Suppressor macrophage treated with lipopolysaccharide for 1 hour (primary cell): ENCODE measurements at places on chromosomes 11 and 22.
A peak's percentile ranks its signal among the peaks of the same experiment; 100 is the strongest.

GRCh38 chr22:40363059-40363458 lies 7.3 kb upstream of the SGSM3 start:
- DNase-seq: no peak

- peak; percentile 45 for DNase-seq
Observed at GRCh38 chr11:69636512-69637197, 4.3 kb upstream of the CCND1 start.

DNA sequence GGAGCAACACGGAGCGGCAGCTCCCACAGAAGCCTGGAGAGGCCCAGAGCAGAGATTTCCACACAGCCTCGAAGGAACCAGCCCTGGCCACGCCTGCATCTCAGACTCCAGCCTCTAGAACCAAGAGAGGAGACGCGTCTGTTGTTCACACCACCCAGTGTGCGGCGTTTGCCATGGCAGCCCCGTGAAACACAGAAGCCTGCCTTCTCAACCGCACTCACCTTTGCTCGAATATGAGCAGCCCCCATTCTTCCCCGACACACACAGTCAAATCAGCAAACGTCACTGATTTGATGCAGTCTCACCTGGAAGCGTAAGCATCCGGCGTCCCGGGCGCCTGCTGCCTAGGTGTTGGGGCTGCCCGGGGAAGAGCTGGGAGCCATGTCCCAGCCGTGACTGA lies 14.2 kb upstream of the TALDO1 start:
- DNase-seq: no peak

DNA sequence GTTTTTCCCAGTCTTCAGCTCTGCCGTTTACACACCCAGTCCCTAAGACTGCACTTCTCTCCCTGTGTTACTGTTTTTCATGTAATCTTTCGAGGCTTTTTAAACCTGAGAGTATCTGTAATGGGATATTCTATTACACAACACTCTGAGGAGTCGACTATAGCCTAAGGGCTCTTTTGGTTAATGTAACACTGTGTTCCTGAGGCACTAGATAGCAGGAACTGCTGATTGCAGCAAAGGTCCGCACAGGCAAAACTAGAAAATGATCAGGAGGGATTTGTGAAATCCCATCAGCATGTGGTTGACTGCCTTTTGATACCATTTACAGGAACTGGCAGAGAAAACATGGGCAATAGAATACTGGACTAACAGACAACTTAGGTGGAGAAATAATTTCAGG lies 512.3 kb upstream of the RAG2 start:
- no peak for DNase-seq

- DNase-seq: no peak
Observed at GRCh38 chr11:68934666-68935065, 31.0 kb downstream of the IGHMBP2 start.

DNA sequence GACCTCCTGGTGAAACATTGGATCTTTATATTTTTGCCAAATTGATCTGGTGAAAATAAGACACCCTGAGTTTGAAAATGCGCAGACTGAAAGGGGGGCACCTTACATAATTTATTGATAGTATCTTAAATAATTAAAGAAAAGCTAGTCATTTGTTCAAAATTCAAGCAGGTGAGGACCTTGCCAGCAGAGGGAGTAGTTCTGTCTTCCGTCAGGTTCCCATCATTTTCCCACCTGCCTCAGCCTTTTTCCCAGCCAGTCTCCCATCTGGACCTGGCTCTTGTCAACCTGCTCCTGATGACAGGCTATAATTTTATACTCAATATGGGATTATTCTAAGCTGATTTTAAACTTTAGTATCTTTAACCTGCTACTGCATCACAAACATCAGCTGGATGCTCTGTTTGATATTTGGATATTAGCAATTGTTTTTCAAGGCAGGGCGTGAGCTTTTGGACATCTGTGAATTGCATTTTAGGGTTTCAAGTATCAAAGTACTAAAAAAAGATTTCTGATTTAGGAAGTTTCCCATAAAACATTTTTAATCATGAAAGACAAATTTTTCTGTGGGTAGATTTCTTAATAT lies 132.0 kb downstream of the ELP4 start:
- peak; percentile 17 for DNase-seq

DNA sequence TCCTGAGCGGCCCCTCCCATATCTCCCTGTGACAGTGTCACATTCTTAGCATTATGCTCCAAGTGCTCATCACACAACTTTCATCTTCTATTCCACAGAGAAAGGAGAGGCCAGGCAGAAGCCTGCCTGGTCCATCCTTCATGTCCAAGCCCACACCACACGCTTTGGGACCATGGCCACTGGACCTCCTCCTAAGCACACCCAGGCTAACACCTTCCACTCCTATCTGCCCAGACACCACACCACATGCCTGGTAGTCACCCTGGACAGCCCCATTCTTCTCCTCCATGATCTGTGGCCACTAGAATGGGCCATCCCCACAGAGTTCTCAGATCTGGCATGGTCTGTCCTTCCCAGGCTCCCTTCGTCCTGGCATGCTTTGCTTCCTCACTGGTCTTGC lies 55.3 kb downstream of the HIRA start:
- no peak for DNase-seq
